AG10803 (cell line): ENCODE measurements at places on chromosomes 5 and 9.

- no peak for DNase-seq
Measured at GRCh38 chr9:84592918-84593317, 76.6 kb upstream of the NTRK2 start.

DNA sequence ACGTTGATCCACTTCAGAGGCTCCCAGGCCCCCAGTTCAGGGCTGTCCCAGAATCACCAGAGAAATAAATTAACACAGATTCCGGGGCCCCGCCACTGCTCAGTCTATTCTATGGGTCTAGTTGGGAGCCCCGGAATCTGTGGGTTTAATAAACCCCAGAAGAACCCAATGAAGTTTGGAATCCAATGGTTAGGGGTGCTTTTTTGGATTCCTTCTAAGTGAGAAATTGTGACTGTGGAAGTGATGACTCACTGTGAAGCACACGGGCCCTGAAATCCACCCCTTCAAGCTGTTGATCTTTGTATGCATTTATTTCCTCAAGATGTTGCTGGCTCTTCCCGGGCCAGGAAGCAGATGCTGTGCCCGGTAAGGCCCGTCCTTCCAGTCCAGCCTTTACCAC, 57.3 kb upstream of the SLC28A3 start:
- peak; percentile 78 for DNase-seq

DNA sequence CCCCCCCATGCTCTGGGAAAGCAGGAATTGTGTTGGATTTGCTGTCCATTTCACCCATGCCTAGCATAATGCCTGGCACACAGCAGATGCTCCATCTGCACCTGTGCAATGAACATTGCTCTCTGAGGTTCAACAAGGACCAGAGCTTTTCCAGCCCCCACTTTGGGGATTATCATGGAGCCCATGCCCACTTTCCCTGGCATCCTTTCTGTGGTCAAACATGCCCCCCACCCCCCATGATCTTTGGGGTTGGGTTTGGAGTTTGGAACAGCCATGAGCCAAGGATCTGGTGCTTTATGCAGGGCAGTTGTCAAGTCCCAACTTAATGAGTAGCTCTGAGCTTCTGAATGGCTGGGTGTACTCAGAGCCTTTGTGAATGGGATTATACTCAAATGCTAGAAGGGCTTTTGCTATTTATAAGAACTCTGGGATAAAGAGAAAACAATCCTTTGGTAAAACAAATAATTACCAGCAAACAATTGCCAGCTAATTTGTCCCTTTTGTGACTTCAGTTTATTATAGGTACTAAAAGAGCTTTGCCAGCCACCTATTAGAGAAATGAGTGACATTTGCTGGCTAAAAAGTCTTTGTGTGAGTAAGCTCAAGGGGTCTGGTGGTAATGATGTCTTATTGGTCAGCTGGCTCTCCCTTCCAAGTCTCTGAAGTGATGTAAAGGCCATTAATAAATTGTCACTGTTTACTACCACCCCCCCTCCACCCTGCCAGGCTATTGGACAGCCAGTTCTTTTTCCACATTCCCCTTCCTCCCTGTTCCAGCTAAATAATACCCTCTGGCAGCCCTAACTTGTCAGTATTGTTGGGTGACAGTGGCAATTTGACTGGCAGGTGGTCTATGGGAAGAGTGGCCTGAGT, 182.3 kb downstream of the MACROH2A1 start:
- DNase-seq, result no peak

DNA sequence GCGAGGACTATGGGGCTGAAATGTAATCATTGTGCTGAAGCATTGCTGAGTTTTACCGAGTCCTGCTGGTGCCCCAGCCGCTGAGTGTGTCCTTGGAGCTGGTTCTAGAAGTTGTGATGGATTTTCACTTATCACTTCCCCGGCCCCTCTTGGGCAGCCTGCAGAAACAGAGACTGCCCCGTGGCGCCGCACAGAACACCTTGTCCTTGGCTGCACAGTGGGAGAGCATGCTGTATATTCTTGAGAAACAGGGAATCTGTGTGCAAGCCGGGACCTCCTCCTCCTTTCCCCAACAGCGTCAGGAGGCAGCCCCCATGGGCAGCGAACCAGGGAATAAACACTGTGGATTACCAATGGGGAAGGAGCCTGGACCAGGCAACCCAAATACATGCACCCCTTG, 90.6 kb upstream of the RUFY1 start:
- no peak for DNase-seq
